ENCODE measurements at places on chromosomes 1 and 21. TPM values are rescaled to one million over a fixed set of nuclear protein-coding genes. Genes with fewer than 3 reads are reported as not detected.

Gene NUP210L
- total RNA-seq, result 0.10 TPM

Gene TMED5
- 68.5 TPM for total RNA-seq

Gene PRAMEF5
- total RNA-seq, result not detected

Gene SERPINC1
- total RNA-seq, result 2,515 TPM

Gene PLA2G2F
- not detected for total RNA-seq

Gene LRRC38
- total RNA-seq, result not detected

Gene IFNLR1
- 4.5 TPM for total RNA-seq

Gene LCA5L
- total RNA-seq, result 0.68 TPM

Gene ILDR2
- total RNA-seq, result 3.3 TPM

Gene INSRR
- total RNA-seq, result not detected

Gene LCE1A
- total RNA-seq, result not detected

Gene OR2G6
- total RNA-seq, result not detected

Gene ZNF695
- total RNA-seq, result not detected

Gene SLC1A7
- 0.35 TPM for total RNA-seq

Gene CHODL
- not detected for total RNA-seq

Gene CLDN17
- total RNA-seq, result not detected

Gene TEX38
- total RNA-seq, result not detected

Gene AADACL3
- not detected for total RNA-seq

Gene WNT3A
- total RNA-seq, result not detected

Gene GPX7
- 2.1 TPM for total RNA-seq

Gene PGD
- 51.2 TPM for total RNA-seq

Gene C4BPB
- 223 TPM for total RNA-seq

Gene MROH9
- total RNA-seq, result not detected

Gene KIF17
- 1.5 TPM for total RNA-seq

Gene LHX8
- total RNA-seq, result not detected

Gene SSX2IP
- total RNA-seq, result 15.8 TPM

Gene PLA2G5
- total RNA-seq, result 5.8 TPM

Gene SAMD11
- 4.9 TPM for total RNA-seq

Gene INKA2
- 1.1 TPM for total RNA-seq

Gene UBASH3A
- total RNA-seq, result 0.20 TPM

Gene CYP2J2
- 61.9 TPM for total RNA-seq

Gene NGF
- total RNA-seq, result 0.55 TPM

Gene GNG4
- not detected for total RNA-seq

Gene ERG
- 4.0 TPM for total RNA-seq

Gene GPR153
- 40.0 TPM for total RNA-seq

Gene DHRS3
- total RNA-seq, result 175 TPM

Gene ADORA1
- 0.53 TPM for total RNA-seq

Gene CLEC20A
- not detected for total RNA-seq

Measured in left lobe of liver (tissue), 2 donors.